ENCODE measurements at places on chromosomes 12 and 14.
A peak's percentile ranks its signal among the peaks of the same experiment; 100 is the strongest.

- peak; percentile 40 for DNase-seq
Measured at GRCh38 chr12:69900720-69901131, 75.7 kb downstream of the MYRFL start.

DNA sequence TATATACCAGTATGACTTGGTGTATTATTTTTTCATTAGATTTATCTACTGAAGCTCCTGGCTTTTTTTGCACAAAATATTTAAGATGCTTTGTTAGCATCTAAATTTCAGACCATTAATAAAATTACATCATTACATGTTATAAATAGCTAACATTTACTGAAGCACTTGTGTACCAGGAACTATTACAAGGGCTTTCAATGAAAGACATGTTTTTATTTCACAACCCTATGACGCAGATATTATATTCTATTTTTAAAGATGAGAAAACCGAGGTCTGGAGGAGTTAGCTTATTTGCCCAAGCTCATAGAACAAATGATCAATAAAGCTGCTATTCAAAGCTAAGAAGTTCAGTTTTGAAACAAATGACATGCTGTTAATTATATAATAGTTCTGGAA, 420.4 kb upstream of the DCN start:
- DNase-seq, result no peak

DNA sequence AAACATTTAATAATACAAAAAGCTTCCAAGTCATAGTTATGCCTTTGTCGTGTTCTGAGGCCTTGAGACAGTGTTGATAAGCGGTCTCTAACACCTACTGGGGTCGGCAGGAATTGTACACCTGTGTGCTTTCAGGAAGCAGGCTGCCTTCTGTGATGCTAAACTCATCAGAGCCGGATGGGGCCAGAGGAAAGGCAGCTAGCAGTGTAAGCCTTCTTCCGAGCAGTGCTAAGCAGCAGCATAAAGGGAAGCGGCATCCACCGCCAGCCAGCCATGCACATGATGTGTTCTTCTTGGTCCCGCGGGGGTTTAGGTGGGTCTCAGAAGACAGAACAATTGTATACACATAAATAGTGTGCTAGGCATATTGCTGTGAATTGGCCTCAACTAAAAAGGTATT, 159.3 kb downstream of the SLC15A4 start:
- DNase-seq, result no peak

DNA sequence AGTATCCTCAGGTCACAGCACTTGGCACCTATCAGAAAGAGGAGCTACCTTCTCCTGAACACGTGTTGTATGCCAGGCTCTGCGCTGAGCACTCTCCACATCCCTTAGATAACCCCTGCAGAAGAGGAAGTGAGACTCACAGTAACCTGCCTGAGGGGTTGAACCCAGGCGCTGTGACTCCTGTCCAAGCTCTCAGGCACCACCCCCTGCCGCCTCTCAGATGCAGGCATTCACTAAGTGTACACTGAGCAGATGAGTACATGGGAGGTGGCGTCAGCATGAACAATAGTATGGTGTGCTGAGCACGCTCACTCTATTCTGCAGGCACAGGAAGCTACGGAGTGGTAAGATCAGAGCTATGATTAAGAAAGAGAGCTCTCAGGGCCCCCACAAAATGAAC, 21.0 kb upstream of the RIC8B start:
- no peak for DNase-seq

GRCh38 chr12:109434582-109434981, 42.5 kb downstream of the KCTD10 start:
- DNase-seq, result no peak

DNA sequence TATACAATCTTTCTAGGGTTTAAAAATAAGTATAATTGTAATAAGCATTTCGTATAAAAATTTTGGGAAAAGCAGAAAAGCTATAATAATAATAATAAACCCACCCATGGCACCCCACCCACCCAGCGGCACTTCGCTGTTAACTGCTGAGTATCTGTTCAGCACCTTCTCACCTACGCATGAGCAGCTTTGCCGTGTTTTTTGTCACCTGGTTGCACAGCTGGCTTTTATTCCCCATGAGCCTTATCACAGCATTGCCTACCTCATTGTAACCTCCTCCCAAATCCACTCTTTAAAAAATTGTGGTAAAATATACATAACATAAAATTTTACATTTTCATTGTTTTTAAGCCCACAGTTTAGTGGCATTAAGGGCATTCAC, 34.7 kb downstream of the CYP46A1 start:
- no peak for DNase-seq

- no peak for DNase-seq
Measured at GRCh38 chr14:102074415-102074964, 12.4 kb downstream of the HSP90AA1 start.

- DNase-seq, result no peak
Measured at GRCh38 chr12:42008996-42009395, 135.7 kb downstream of the GXYLT1 start.

- DNase-seq, result no peak
Measured at GRCh38 chr14:38616959-38617358, 361.1 kb upstream of the CLEC14A start.

GRCh38 chr12:52630599-52631200, 12.3 kb upstream of the KRT73 start:
- no peak for DNase-seq

- DNase-seq, result no peak
Measured at GRCh38 chr14:91931478-91932088, 15.9 kb downstream of the FBLN5 start.

GRCh38 chr14:21825149-21825743, 151.6 kb upstream of the OR4E1 start:
- no peak for DNase-seq

- no peak for DNase-seq
Measured at GRCh38 chr12:3928538-3929184, 55.5 kb upstream of the PARP11 start.

- DNase-seq, result peak; percentile 7
Measured at GRCh38 chr12:16515666-16516065, 90.3 kb downstream of the LMO3 start.

DNA sequence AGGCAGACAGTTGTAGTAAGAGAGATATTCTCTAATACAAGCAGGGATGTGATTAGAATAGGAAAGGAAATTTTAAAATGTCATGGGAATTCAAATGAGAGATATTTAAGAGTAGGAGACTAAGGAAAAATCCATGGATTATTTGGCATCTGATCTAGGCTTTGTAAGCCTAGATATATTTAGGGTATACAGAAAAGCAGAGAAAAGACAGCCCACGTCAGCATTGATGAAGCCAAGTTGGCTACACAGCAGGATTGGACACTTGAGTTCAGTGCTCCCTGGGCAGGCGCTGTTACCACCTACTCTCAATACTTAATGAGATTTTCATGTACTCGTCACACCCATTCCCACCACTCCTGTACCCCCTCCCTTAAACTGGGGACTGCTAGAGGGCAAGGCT, 1.7 kb upstream of the KCNJ8 start:
- no peak for DNase-seq

- DNase-seq, result no peak
Measured at GRCh38 chr14:51564986-51565604, 86.6 kb upstream of the FRMD6 start.

GRCh38 chr14:30906752-30907658, 32.6 kb downstream of the COCH start:
- no peak for DNase-seq

GRCh38 chr14:22412926-22413411, 176.1 kb downstream of the DAD1 start:
- no peak for DNase-seq

DNA sequence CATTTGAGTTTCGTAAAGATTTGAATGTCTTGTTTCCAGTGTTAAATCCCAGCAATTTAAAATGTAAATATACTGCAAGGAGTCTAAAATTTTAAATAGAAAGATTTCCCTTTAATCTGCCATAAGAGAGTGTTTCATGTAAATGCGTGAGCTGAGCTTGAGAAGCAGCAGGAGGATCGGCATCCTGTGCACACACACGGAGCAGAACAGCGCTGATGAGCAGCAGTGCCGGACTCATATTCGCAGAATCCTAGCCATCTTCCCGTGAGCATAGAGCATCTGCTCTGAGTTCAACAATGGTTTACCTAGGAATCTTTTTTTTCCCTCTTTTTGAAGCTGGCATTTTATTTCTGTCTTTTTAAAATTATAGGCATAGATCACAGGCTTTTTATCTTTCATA, 29.8 kb upstream of the AMN start:
- no peak for DNase-seq

- no peak for DNase-seq
Measured at GRCh38 chr12:109880938-109881337, 597 bp upstream of the GLTP start.

DNA sequence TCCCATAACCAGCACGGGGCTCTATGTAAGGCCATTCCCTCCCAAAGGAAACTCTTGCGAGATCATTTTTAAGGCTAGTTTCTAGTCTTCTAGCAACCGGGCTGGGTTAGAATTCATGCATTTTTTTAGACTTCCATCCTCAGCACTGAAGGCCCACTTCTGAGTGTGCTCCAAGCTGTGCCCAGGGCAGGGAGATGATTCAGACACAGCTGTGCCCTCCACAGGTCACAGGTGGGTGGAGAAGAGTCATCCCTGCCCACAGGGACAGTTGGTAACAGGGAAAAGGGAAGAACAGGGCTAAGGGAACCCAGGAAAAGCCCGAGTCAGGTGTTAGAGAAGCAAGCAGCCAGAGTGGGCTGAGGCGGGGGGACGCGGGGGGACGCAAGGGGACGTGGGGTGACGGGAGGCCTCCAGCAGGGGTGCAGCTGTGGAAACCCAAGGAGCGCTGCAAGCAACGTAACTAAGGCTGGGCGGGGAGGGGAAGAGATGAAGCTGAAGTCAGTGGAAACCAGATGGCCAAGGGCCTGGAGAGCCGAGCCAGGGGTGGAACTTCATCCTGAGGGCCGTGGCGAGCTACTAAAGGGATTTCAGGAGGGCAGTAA, 27.2 kb upstream of the PPP2R5C start:
- DNase-seq, result no peak

- DNase-seq, result no peak
Measured at GRCh38 chr14:95524706-95525512, 8.5 kb upstream of the SYNE3 start.

GRCh38 chr12:85309125-85309566, 29.1 kb downstream of the ALX1 start:
- DNase-seq, result no peak

DNA sequence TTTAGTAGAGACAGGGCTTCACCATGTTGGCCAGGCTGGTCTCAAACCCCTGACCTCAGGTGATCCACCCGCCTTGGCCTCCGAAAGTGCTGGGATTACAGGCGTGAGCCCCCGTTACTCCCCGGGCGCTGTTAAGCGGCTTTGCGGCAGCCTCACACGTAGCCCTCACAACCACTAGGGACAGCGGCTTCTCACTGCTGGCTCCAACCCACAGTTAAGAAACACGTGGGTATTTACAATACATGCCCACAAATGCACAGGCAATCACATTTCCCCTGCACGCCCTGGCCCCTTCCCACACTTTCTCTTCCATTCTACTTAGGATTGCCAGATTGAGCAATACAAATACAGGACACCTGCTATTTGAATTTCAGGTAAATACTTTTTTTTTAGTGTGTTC, 37.0 kb upstream of the EIF5 start:
- DNase-seq, result no peak
